ENCODE measurements at places on chromosomes 11 and 22. TPM values are rescaled to one million over a fixed set of nuclear protein-coding genes. Genes with fewer than 3 reads are reported as not detected.

OR6A2 gene
- total RNA-seq = not detected

TRIM51 gene
- total RNA-seq = not detected

NOX4 gene
- 11.2 TPM for total RNA-seq

GRCh38 chr11:8805296-8805695, 105.7 kb upstream of the AKIP1 start:
- no peak for DNase-seq

GRCh38 chr22:46107089-46107664, 43.1 kb upstream of the PPARA start:
- no peak for DNase-seq

GRCh38 chr11:8288166-8288772, 24.6 kb upstream of the LMO1 start:
- DNase-seq = no peak

DNA sequence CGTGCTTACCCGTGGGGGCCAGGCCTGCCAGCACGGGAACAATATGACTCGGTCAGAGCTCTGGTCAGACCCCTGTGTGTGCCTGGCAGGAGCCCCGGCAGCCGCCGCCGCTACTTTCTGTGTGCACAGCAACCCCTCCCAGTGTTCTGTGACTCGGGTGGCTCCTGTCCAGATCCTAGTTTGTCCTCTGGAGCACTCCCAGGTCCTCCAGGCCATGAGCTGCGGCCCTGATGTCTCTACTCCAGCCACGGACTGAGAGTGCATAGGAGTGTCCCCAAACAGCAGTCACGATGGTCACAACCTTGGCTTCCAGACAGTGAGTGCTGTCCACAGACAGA, 3.2 kb downstream of the NDUFS8 start:
- DNase-seq = no peak

DNA sequence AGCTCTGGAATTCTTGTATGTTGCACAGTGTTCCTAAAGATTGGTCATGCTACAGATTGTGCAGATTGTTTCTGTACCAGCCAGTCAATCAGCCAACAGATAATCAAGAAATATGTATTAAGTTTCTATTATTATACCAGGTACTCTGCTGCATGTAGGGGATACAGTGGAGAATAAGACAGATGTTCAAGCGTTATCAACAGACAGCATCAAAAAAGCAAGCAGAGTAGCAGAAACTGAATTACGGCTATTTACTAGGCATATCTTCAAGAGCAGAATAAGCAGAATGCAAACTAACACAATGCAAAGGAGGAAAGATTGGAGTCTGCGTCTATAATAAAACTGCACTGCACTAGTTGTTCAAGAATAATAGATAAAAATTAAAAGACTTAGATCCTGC, 278.6 kb downstream of the ETS1 start:
- no peak for DNase-seq

- DNase-seq = no peak
Observed at GRCh38 chr22:49655168-49655812, 172.4 kb downstream of the BRD1 start.

- no peak for DNase-seq
Observed at GRCh38 chr11:27429761-27430393, 42.7 kb downstream of the LGR4 start.
